ENCODE measurements at places on chromosomes 6 and 20.

DNA sequence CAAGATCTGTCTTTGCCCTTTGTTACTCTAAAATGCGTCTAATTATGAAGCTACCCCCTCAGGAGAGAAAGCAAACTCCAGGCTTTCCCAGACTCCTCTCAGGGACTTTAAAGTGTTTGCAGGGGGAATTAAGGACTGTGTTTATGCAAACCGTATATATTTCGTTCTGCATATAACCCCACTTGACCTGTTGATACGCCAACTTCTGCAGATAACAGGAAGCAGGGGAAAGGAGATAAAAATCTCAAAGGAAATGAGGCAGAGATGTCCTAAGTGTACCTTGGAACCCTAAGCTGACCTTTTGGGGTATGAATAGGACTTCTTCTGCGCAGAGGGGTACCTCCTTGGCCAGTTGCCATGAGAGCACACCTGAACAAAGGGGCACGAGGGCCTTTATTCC, 8.1 kb downstream of the SYCP2L start:
- no peak for DNase-seq

GRCh38 chr6:143774347-143774746, 68.8 kb upstream of the LTV1 start:
- no peak for DNase-seq

DNA sequence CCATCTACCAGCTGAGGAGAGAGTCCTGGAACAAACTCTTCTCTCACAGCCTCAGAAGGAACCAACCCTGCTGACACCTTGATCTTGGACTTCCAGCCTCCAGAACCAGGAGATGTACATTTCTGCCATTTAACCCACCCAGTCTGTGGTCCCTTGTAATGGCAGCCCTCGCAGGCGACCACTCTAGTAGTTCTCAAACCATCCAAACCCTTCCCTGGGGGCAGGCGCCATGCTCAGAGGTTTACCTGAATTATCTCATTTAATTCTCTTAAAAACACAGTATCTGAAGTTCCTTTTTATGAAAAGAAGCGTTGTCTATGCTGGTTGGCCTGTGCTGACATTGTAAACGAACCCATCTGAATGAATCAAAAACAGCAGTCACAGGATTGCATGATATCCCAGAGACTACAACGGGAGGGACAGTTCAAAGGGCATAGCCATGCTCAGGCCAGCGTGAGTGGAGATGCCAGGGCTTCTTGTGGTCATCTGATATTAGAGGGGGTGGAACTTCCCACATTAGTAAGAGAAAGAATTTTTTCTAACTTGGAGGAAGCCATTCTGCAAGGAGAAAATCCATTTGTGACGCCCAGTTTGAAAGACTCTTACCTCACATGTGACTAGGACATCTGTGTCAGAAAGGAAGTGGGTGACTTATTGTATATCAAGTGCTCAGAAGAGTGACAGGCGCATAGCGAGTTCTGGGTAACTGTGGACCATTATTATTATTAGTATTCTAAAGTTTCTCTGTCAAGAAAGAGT, 17.2 kb upstream of the TAGAP start:
- no peak for DNase-seq

DNA sequence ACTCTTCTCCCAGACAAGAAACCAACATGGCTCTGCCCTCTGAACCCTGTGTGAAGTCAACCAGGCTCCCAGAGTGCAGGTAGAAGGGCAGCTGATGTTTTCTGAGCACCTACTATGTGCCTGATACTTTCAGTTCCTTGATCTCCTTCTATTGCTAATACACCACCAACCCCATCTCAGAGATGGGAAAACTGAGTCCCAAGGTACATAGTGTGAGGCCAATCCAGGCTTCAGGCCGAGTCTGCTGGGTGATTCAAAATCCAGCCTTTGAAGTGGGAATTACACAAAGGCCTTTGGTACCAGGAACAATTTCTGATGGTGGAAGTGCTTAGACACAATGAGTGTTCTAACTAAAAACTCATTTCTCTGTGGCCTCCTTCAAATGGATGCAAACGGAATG, 96.3 kb downstream of the NFATC2 start:
- no peak for DNase-seq

DNA sequence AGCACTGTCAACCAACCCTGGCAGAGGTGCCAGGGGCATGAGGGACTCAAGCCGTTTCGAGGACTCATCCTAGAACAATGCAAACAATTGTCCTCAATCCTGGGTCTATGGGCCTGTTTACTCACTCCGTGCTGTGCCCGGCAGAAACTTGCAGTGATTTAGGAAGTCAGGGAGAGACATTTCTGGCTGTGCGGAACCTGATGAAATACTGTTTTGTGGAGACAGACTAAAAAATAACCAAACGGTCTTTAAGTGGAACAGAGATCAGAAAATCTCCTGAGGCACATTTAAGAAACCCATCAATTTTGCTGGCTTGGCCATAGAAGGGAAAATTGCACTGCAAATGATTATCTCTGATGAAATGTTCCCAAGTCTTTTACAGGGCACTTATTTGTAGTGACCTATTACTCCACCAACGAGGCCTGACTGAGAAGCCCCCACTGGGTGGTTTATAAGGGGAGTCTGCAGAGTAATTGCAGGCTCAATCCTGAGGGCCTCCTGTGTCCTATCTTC, 79.8 kb upstream of the KCNK16 start:
- peak; percentile 13 for DNase-seq

DNA sequence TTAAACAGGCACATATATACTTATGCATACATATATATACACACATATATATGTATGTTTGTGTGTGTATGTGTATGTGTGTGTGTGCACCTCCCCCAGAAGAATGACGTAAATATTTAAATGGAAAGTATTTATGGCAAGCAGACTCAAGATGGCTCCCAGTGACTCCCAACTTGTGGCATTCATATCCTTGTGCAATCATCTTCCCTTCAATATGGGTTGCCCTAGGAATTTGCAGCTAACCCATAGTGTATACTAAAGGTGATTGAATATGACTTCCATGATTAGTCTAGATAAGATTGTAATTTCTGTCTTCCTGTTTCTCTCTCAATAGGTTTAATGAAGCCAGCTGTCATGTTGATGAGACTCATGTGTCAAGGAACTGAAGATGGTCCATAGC, 127.6 kb downstream of the TRDN start:
- DNase-seq, result no peak

DNA sequence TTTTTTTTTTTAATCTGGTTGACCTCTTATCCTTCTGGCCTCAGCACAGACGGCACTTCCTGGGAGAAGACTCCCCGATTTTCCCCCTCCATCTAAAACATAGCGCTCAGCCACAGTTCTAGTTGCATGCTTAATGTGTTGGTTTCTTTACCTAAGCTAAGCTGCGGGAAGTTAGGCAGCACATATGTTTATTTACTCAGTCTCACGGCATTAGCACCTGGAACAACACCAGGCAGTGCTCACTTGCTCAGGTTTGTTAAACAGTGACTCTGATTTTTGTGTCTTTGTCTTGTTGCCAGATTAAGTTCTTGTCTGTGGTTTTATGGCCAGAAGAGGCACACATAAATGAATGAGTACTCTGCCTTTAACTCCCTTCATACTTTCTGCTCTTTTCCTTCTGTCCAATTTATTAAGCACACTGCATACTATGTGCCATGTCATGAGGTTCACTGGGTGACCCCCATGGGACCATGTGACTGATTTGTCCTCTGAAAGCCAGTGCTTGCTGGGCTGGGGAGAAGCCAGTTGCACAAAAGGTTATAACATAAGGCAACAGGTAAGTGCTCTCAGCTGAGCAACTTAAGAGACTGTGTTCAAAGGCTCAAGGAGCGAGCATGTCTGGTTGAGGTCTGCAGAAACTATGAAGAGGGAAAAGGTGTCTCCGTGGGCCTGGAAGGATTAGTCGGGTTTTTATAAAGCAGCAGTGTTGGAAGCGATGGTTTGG, 93.6 kb downstream of the RPP40 start:
- DNase-seq, result no peak

- DNase-seq, result no peak
Observed at GRCh38 chr6:5036269-5036668, 32.4 kb upstream of the RPP40 start.

GRCh38 chr6:98976674-98977385, 29.1 kb upstream of the FBXL4 start:
- no peak for DNase-seq

DNA sequence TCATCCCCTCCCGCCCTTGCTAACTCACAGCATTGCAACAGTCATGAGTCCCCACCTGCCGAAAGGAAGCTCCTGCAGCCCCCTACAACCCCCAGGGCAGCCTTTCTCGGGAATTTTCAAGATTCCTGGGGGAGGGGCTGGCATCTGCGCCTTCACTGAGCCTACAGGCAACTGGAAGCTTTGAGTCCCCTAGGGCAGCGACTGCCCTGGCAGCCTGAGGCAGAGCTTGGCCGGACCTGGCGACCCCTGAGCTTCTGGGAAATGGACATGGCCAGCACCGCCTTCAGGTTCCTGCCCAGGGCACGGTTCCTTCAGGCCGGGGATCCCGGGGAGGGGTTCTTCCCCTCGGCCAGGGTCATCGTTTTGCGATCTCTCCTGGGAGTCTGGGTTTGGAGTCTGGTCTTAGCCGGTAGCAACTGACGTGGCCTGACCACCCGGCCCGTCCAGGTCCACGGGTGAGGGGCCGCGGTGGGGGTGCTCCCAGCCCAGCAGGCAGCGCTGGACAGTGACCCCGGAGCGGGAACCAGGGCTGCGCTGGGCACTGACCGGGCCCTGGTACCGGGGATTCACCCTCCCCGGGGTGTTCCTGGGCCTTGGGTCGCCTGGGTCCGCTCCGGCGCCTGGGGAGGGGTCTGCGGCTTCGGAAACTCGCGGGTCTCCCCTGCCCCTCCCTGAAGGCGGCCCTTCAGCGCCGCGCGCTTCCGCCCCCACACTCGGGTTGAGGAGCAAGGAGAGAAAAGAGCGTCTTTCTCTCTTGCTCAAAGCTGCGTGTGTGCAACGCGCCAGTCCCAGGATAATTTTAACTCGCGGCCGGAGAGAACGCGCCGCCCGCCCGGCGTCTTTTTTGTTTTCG, 593 bp upstream of the COL9A3 start:
- DNase-seq, result no peak

Measured in muscle of back (tissue), 13 donors.